B cell (primary cell): ENCODE measurements at places on chromosomes 12 and 14.

GRCh38 chr12:3275171-3276041, 198.2 kb downstream of the TSPAN9 start:
- peak; percentile 71 for DNase-seq

GRCh38 chr12:109443794-109444193, 33.3 kb downstream of the KCTD10 start:
- no peak for DNase-seq

- DNase-seq, result no peak
Observed at GRCh38 chr14:78576437-78577166, 406.4 kb downstream of the NRXN3 start.

- no peak for DNase-seq
Observed at GRCh38 chr14:51082349-51082748, 12.6 kb downstream of the TRIM9 start.

DNA sequence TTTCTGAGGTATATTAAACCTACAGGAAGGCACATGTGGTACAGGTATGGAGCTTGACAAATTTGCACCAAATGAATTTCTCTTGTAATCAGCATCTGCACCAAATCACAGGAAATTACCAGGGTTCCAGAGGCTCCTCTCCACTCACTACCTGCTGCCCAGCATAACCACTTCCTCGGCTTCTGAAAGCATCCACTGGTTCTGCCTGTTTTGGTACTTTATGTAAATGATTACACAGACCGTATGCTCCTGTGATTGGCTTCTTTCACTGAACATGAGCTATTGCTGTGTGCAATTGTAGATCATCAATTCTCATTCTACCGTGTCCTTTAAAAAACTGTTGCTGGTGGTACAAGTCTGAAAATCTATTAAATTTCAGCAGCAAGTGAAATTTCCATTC, 522.1 kb downstream of the TMEM132D start:
- no peak for DNase-seq

DNA sequence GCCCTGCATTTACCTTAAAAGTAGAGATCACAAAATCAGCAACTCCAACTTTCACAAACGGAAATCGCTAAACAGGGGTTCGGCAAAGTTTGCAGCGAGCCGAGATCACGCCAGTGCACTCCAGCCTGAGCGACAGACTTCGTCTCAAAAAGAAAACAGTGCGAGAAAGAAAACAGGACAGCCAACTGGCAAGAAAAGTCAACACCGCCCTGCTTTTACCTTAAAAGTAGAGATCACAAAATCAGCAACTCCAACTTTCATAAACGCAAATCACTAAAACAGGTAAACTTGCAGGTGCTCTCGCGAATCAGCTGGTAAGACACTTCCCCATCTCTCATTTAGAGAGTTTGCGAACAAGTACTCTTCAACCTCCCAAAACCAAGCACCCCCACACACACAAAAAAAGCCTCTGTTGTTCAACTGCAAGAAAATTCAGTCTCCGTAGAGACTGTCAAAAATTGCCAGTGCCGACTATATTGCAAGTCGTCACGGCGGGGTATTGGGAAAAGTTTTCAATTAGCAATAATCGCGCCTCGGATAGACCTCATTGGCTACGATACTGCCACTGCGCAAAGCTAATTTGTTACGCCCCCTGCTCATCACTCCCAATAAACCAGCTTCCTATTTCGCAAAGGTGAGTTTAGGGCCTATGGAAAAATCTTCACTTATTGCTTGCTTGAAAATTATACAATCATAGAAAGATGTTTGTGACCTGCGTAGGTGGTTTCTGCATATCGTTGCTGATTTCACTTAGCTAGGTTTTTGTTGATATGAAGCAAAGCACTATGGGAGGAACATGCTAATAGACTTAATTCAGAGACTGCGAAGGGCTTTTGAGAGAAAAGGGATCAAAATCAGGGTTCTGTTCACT, at the start of gene RNU4-1:
RNU4-1 (minus strand) TSS at position 577 of the 871 bp plus-strand sequence.
- peak; percentile 94 for DNase-seq

DNA sequence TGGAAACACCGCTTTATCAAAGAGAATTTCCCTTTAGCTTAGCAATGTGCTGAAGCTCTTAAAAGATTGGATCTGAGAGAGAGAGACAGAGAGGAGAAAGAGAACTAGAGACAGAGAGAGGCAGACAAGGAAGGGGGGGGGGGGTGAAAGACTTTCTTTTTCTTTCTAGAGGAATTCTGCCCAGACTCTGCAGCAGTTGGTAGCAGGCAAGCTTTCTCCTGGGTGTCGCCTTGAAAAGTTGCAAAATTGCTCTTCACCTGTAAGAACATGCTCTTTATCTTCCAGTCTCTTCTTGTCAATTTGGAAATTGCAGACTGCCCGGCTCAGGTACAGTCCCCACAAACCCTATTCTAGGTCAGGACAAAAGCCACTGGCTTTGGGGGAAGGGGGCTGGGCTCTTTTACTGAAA, 2.9 kb upstream of the OTX2 start:
- no peak for DNase-seq

DNA sequence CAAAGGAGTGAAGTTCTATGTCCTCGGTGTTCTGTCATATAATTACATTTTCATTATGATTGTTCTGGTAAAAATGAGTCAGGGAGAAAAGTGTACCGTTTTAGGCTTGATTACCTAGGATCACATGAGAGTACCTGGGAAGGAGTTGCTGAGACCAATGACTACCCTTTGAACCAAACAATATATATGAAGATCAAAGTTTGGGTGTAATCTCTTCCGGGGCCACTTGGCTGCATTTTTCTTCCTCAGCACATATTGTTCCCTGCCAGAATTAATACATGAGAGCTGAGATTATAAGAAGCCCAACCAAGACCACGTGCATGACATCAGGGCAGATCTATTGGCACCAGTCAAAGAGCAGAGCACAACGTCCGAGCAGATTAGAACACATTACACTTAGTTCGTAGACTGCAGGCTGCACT, 41.1 kb upstream of the DHRS7 start:
- no peak for DNase-seq

DNA sequence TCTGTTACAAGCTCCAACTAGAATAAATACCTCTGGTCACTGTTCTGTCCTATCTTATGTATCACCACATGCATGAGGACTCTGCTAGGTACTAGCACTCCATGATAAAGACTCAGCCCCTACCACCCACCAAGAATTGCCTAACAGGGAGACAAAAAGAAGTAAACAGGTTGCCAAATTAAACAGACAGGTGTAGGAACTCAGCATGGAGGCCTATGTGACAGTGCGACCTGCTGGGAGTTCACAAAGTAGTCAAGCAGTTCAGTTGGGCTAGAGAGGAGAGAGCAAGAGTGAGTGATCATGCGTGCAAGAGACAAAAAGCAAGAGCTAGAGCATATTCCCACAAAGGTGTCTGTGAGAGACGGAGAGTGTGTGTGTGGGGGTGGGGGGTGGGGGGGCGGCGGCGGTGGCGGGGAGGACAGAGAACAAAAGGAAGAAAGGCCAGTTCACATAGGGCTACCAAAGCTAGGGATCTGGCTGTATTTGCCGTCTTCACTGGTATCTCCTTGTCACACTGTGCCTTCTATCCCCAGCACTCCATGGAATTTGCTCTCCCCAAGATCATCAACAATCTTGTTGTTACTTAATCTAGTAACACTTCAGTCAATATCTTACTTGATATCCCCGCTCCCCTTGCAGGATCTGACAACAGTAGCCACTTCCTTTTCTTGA, 81.2 kb downstream of the SPPL3 start:
- no peak for DNase-seq

DNA sequence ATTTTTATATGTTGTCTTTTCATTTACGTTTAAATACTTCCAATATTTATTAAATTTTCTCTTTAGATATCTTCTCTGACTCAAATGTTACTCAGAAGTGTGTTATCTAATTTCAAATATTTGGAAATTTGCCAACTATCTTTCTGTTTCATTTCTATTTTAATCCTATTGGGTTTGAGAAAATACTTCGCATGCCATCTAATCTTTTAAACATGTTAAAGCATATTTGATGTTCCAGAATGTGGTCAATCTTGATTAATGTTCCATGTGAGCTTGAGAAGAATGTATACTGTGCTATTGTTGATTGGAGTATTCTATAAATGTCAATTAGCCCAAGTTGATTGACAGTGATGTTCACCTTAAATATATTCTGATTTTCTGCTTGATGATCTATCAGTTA, 11.9 kb upstream of the DCN start:
- DNase-seq, result no peak

GRCh38 chr14:74596741-74597450, 15.1 kb downstream of the LTBP2 start:
- DNase-seq, result no peak

- DNase-seq, result no peak
Observed at GRCh38 chr12:113305281-113305856, 29.5 kb downstream of the SLC8B1 start.

DNA sequence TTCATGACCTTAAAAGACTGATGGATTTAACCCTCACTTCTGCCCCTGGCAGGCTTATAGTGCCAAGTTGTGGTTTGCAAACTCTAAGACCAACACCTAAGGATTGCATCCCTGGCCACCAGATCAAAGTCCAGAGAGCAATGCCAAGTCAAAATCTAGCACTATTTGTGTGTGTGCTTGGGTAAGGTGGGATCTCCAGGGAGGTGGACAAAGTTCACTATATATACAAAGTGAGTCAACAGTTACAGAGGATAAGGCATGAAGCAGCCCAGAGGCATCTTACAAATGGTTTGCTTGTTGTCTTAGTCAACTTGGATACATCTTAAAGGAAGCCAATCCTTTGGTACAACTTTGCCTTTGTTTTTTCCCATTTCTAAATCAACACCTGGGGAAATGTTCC, 137.3 kb downstream of the MSRB3 start:
- DNase-seq, result no peak

- no peak for DNase-seq
Observed at GRCh38 chr12:113476176-113476986, 4.7 kb upstream of the LHX5 start.

GRCh38 chr12:97968641-97969197, 506.1 kb downstream of the RMST start:
- no peak for DNase-seq

- peak; percentile 91 for DNase-seq
Observed at GRCh38 chr12:56152132-56152755, at the start of gene MYL6B. MYL6B (plus strand) TSS chr12:56152587; CDS start chr12:56153919, 1,332 bp downstream.

DNA sequence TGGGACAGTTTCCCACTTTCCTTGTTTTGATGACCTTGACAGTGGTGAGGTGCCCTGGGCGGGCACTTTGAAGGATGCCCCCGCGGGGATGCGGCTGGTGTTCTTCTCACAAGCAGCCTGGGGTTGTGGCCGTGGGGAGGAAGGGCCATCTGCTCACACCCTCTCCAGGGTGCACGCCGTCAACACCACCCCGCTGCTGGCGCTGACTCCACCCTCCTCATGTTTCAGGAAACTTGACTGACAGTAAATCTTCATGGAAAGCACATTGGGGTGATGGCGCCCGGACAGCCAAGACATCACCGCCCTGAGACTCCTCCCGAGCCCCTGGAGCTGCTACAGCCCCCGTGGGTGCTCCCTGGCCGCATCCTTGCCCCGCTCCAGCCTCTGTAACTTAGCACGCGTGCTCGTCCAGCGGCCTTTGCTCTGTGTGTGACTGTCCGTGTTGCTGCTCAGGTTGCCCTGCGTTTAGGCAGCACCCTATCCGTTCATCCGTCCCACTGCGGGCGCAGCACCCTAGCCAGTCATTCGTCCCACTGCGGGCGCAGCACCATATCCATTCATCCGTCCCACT, 150.2 kb upstream of the C14orf180 start:
- DNase-seq, result no peak

GRCh38 chr14:94636744-94637412, 24.7 kb downstream of the SERPINA3 start:
- no peak for DNase-seq

DNA sequence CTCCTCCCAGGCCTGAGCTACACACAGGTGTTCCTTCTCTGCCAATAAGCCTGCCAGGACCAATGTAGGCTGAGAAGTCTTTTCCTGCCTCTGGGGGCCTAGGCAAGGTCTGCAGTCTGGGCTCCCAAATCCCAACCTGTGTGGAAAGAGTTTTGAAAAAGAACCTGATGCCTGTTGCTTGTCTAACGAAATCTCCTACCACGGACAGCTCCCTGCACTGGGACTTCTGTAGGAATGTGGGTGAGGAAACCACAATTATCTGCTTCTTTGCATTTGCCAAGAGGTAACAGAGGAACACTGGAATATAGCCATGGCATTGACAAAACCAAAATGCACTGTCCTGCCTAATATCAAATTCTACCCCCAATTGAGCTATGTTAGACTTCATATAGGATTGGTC, 877.0 kb upstream of the TMEM132C start:
- DNase-seq, result no peak

- DNase-seq, result no peak
Observed at GRCh38 chr12:110001596-110001995, 2.4 kb downstream of the ANKRD13A start.

DNA sequence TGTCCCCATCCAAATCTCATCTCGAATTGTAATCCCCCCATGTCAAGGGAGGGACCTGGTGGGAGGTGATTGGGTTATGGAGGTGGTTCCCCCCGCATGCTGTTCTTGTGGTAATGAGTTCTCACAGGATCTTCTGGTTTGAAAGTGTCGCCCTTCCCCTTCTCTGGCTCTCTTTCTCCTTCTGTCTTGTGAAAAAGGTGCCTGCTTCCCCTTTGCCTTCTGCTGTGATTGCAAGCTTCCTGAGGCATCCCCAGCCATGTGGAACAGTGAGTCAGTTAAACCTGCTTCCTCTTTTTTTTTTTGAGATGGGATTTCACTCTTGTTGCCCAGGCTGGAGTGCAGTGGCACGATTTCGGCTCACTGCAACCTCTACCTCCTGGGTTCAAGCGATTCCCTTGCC, 104.0 kb downstream of the CCDC91 start:
- DNase-seq, result peak; percentile 10

GRCh38 chr12:129064209-129064855, 211.1 kb downstream of the GLT1D1 start:
- DNase-seq, result no peak

GRCh38 chr14:73757876-73758391, 43.8 kb upstream of the PNMA1 start:
- peak; percentile 14 for DNase-seq

GRCh38 chr12:102483466-102483865, 3.1 kb upstream of the IGF1 start:
- peak; percentile 37 for DNase-seq

DNA sequence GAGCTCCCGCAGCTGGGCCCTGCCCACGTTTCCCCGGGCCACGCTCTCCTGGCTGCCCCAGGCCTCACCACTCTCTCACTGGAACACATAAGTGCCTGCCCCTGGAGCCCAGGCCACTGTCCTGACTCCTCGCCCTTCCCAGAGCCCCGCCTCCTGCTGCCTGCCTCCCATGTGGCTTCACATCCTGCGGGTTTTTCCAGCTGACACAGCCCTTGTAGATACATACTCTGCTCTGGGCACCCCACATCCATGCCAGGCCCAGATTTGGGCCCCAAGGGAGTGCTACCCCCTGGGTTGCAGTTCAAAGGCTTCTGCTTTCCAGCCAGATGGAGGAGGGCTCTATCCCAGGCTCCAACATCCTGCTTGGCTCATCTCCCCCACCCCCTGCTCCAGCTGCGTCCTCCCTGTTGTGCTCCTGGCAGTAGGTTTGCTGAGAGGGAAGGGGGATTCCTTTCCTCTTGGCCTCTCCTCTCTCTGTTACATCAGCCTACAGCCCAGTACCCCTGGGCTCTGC, 60.1 kb downstream of the TSPAN9 start:
- no peak for DNase-seq

- DNase-seq, result no peak
Observed at GRCh38 chr12:93776581-93777018, 99.4 kb downstream of the CRADD start.

- DNase-seq, result no peak
Observed at GRCh38 chr12:70110085-70110484, 133.1 kb upstream of the CNOT2 start.

- DNase-seq, result no peak
Observed at GRCh38 chr14:26427097-26427496, 170.7 kb downstream of the NOVA1 start.

GRCh38 chr12:65956056-65956738, 131.9 kb downstream of the HMGA2 start:
- DNase-seq, result no peak
